ENCODE measurements at places on chromosomes 1 and 21.

DNA sequence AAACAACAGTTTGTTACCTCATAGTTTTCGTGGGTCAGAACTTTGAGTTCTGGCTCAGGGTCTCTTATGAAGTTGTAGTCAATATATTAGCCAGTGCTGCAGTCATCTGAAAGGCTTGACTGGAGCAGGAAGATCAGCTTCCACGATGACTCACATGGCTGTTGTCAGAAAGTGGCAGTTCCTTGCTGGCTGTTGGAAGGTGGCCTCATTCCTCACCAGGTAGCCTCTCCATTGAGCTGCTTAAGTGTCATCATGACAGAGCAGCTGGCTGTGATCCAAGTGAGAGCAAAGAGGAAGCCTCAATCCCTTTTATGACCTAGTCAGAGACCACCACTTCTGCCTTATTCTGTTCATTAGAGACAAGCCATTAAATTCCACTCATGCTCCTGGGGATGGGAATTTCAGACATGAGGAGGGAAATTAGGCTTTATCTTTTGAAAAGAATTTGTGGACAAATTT lies 5.6 kb downstream of the OSBPL9 start:
- DNase-seq: no peak

DNA sequence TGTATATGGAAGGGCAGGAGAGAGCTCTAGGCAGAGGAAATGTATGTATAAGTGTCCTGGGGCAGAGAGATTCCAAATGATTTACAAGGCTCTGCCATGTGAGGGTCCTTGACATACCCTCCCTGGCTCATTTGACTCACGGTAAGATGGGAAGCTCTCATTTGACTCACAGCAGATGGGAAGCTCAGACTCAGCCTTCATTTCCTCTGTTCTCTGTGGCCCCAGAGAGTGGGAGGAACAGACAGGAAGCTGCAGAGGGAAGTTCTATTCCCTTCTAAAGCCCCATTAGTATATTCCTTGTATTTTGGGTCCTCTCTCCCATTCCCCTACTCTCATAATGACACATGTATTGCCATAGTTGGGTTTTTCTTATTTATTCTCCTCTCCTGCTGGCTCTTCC lies 44.9 kb downstream of the FOXD2 start:
- no peak for DNase-seq

DNA sequence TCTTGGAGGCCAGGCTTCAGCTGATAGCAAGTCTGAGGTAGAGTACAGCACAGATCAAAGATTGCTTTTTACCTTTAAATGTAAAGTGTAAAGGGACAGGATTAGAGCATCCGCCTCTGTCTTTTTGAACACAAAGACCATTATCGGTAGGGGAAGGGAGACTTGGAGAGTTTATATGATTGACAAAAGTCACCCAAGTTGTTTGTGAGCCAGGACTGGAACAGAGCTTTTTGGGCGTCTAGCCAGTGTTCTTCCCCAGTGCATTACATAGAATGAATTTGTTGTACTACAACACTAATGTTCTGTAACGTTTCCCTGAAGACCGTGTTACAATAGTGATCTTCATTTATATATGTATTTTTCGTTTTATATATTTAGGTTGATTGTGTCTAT lies 9.3 kb upstream of the PIGC start:
- DNase-seq: no peak

DNA sequence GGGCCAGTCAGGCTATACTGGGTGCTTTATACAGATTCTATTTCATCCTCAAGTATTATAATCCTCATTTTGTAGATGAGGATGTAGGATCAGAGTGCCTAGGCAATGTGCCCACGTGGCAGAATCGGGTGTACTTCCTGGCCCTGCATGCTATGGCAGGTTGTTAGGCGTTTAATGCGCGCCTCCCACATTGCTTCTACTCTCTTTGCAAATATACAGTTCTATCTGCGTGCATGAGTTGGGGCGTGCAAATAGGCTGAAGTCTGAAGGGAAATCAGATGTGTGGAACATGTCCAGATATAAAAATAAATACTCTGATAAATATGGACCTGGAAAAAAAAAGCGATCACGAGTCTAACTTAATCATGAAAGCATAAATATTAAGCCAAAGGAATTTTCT lies 194.7 kb upstream of the FMN2 start:
- DNase-seq: no peak

DNA sequence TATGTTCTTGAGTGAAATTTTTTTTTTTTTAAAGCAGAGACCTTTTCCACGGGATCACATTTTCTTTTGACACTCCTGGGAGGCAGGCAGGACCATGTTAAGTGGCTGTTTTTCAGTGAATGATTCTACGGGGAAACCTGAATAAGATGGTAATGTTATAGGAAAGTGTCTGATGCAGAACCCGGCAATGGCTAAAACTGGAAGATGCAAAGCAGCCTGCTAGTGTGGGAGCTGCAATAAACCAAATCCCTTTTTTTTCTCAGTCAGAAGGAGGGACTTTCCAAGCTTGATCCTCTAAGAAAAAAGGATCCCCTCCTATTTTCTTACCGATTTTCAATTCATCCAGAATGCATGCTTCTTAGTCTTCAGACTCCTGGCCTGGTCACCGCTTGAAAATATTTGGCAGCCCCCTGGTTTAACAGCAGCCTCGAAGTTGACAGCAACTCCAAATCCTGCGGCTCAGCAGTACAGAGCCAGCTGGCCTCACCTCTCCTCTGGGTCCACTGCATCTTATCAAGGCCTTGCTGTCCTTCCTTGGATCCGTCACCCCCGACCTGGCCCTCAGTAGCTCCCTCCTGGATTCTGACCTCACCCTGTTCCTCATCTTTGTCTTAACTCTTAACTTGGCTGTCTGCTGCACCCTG lies 5.6 kb downstream of the MX2 start:
- no peak for DNase-seq

GRCh38 chr1:24020025-24020424 lies 39.9 kb upstream of the SRSF10 start:
- no peak for DNase-seq

DNA sequence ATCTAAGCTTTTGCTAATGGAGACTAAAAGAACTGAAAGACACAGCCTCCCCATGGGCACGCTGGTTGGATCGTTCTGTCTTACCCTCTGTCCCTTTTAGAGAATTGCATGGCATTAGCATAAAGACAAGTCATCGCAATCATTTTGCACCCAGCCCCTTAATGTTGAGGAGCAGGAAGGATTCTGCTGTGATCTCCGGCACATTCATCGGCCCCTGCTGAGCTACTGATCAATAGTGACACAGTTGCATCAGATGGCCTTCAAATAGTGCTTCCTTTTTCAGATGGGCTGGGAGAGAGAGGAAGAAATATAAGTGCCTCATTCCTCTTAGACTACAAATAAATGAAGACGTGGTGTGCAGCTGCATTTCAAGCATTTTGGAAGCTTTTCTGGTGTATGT lies 75.4 kb downstream of the NOS1AP start:
- DNase-seq: no peak

DNA sequence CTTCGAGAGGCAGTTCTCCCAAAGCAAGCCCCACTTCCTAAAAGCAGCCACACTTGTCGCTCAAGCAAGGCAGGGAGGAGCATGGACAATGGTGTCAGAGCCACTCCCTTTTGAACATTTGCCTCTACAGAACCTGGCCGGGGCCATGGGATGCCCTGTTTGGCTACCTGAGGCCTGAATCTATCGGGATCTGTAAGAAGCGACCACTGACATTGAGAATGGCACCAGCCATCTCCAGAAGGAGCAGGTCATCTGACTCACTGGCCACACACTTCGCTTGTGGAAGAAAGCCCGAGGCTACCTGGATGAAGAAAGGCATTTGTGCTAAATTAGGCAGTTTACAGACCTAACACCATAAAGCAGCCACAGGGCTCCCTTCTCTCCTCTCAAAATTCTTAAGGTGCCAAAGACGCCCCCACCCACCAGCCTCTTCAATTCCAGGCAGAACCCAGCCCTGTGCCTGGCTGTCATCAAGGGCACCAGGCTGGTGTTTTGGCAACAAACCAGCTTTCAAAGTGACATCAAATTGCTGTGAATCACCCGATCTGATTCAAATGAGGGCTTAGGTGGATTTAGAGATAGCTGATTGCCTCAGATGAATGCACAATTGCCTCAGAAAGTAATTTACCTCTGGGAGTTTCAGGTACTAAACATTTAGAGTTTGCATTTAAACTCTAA lies 104.8 kb downstream of the ETS2 start:
- DNase-seq: no peak

DNA sequence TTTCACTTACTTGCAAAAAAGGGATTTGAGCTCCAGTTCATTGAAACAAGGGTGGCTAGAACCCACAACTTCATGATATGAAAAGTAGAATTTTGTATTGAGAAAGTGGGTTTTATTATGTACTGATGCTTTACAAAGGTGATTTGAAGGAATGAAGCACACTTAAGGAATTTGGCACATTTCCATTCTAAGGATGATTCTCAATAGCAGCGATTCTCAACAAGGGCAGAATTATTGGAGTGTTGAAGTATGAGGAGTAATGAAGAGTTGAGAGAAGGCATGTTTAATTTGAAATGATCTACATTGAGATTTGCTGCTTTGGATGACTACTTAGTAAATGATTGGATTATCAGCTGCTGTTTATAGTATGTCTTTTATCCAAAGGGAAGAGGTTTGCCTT lies 54.7 kb downstream of the FNBP1L start:
- DNase-seq: no peak

- DNase-seq: no peak
Measured at GRCh38 chr21:25643486-25643885, 4.4 kb downstream of the JAM2 start.

DNA sequence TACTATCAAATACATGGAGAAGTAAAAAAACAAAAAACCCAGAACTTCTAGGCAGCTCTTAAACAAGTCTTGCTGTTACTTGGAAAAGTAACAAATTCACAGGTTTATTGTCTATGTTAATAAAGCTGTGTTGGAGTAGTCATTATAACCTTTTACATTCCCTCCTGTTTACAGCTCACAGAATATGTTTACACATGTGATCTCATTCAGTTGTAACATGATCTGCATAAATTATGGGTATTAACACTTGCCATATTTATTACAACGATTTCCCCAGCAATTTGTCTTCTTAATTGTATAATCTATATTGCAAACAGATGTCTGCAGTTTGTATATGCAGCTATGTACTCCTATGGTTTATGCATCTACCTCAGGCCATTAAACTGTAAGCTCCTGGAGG lies 28.6 kb downstream of the ERG start:
- no peak for DNase-seq

GRCh38 chr1:3753656-3754454 lies 1.6 kb downstream of the CCDC27 start:
- DNase-seq: no peak

GRCh38 chr1:89271341-89272015 lies 1.2 kb downstream of the GBP5 start:
- no peak for DNase-seq

DNA sequence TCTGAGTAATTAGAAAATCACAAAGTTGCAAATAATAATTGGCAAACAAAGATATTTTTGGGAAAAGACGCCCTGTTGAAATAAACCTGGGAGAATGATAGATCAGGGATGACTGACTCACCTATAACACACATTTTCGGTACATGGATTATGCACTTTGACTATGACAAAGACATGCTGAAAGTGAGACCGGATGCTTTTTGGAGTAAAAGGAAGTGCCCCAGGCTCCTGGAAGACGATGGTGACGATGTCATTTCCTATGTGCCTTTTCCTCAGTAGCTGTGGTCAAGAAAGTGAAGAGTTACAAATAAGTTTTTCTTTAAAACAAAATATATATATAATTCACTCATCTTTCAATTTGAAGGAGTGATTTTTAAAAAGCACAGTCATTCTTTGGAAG lies 158.7 kb downstream of the SIPA1L2 start:
- DNase-seq: no peak

GRCh38 chr1:159222075-159222865 lies 17.6 kb downstream of the ACKR1 start:
- no peak for DNase-seq

- no peak for DNase-seq
Measured at GRCh38 chr21:34968414-34969333, 80.4 kb downstream of the RUNX1 start.

DNA sequence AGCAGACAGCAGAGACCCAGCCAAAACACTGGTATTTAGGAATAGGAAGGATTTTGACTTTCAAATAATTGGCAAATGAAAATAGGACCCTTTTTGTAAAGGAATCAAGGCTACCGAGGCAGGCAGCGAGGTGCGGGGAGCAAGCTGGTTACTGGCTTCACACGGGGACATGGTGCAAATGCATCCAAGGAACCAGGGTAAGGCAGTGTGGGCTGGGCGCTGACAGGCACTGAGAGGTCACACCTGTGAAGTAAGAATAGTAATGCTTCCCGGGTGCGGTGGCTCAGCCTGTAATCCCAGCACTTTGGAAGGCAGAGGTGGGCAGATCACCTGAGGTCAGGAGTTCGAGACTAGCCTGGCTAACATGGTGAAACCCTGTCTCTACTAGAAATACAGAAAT lies 15.5 kb downstream of the CHAF1B start:
- no peak for DNase-seq

- DNase-seq: no peak
Measured at GRCh38 chr1:2496746-2497145, 20.7 kb downstream of the PLCH2 start.

DNA sequence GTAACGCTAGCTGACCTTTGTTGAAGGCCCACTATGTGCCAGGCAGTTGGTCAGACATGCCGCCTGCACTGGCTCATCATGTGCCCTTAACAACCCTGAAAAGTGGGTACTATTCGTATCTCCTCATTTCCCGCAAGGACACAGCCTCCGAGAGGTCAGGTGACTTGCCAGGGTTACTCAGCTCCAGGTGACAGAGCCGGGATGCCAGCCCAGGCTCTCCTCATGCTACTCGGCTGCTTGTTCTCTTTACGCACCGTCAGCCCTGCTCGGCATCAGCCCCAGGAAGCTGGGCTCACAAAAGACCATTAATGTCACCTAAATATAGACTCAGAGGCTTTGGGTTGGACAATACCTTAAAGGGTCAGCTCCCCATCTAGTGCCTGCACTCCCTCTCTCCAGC lies 29.0 kb downstream of the GRHL3 start:
- no peak for DNase-seq

- no peak for DNase-seq
Measured at GRCh38 chr1:27087371-27088220, 67.3 kb downstream of the SLC9A1 start.

- DNase-seq: no peak
Measured at GRCh38 chr1:10528066-10529014, 53.6 kb downstream of the PEX14 start.

DNA sequence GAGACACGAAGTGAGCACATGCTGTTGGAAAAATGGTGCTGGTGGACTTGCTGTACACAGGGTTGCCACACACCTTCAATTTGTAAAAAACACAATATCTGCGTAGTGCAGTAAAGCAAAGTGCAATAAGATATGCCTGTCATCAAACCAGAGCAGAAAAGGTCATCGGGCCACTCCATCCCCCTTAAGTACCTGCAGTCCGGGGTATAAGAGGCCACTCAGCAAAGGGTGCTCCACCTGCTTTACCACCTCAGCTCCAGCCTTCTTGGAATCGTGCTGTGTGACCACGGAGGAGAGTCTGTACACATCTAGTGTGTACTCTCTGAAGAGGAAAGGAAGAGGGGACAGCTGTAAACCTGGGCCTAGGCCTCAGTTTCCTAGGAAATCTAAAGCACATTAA lies 10.9 kb downstream of the YARS1 start:
- DNase-seq: no peak

GRCh38 chr1:245875581-245876261 lies 631.4 kb downstream of the SMYD3 start:
- no peak for DNase-seq

Measured in D341Med (cell line).